ENCODE measurements at places on chromosomes 1 and 21.

GRCh38 chr1:3481046-3481445, 26.6 kb downstream of the ARHGEF16 start:
- no peak for DNase-seq

GRCh38 chr21:37155186-37155585, 82.1 kb downstream of the TTC3 start:
- DNase-seq = no peak

- DNase-seq = no peak
Observed at GRCh38 chr1:212964102-212964501, 13.8 kb downstream of the VASH2 start.

DNA sequence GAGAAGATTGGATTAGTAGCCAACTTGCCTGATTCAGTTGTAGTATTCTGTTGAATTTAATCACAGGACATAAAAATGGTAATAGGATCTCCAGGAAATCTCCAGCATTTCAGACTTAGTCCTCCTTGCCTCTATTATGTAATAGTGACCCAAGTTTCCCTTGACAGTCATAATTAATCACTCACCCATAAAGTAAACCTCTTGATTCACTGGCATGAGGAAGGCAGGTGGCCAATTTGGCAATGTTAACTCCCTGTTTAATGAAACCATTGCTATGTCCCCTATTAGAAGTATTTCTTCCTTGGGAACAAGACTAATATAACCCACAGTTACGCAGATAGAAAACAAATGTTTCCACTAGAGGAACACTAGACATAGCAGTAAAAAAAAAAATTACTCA, 604.8 kb upstream of the CXADR start:
- no peak for DNase-seq

- DNase-seq = no peak
Observed at GRCh38 chr1:245894843-245895242, 612.2 kb downstream of the SMYD3 start.

DNA sequence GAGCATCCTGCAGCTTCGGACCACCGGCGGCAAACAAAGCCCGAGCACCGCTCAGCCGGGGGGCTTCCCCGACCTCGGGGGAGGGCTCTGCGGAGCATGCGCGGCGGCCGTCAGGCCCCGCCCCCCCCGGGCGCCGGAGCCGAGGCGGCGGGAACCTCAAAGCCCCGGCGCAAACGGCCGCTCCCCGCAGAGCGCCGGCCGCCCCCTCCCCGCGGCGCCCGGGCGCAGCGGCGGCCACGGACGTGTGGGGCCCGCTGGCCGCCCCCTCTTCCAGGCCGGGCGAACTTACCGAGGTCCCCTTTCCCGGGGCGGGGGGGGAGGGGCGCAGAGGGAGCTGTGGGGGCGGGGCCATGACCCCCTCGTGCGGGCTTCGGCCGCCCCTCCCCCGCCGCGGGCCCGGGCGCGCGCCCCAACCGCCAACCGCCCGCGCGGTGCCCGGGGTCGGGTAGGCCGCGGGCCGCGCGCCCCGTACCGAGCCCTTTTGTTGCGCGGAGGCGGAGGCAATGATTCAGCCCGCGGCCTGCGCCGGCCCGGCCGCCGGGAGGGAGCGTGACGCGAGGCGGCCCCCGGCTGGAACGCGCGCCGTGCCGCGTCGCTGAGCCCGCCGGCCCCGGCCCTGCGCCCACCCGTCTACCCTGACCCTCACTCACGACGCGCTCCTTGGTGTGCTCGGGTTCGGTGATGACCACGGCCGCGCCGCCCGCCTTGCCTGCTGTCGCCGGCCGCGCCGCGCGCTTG, 1.7 kb downstream of the RCC2 start:
- DNase-seq = peak; percentile 40

DNA sequence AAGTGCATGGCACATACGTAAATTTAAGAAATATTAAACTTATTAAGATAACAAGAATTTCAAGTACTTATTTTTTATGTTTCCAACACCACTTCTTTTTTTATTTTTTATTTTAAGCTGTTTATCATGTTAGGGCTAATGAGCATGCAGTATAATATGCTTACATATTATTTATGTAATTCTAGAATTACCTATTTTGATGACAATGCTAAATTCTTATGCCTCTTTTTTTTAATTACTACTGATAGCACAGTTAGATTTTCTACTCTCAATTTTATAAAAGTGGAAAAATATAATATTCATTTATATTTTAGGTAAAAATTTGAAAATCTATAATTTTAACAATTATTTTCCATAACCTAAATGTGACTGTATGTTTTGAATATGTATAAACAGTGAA, 713.0 kb downstream of the MRPL39 start:
- DNase-seq = no peak

DNA sequence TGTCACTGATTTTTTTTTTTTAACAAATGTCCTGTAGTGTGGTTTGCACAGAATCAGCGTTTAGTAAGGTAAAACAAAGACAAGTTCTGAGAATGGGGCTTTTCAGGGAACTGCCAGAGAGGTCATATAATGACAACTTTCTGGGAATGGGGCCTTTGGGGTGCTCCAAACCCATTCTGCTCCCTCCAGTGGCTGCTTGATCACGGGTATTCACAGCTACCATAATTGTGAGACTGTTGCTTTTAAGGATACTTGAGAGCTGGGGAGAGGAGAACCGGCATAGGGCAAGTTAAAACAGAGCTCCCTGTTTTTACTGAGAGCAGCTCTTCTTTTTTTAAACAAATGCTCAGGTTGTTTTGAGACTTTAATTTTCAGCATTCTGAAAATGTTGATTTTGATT, 48.2 kb downstream of the CYP2J2 start:
- no peak for DNase-seq

- DNase-seq = no peak
Observed at GRCh38 chr1:158289811-158290210, at the start of gene CD1C. TSS of gene CD1C (plus strand) at chr1:158289923. CDS start at chr1:158290065, 142 bp downstream.

DNA sequence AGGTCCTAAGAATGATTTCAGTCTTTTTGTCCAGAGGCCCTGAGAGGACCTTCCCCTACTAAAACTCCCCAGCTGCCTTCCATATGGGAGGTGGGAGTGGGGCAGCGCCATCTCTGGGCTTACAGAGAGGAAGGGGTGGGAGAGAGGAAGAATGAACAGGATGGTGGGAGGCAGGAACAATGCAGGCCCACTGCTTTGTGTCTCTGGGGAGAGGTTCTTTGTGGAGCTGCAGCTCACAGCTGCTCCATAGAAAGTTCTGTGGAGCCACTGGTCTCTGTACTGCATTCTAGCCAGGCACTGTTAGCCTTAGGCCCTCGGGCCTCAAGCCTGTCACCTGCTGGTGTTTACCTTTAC, 43.6 kb upstream of the A3GALT2 start:
- no peak for DNase-seq
